Kidney epithelial cell (primary cell): ENCODE measurements at places on chromosomes 3 and 15. TPM values are rescaled to one million over a fixed set of nuclear protein-coding genes. Genes with fewer than 3 reads are reported as not detected.
A peak's percentile ranks its signal among the peaks of the same experiment; 100 is the strongest.

GRCh38 chr3:53065841-53066480, 20.1 kb upstream of the SFMBT1 start:
- no peak for DNase-seq

- no peak for DNase-seq
Observed at GRCh38 chr3:183629546-183630301, 5.7 kb upstream of the KLHL24 start.

- DNase-seq: no peak
Observed at GRCh38 chr3:42655331-42655888, 1.9 kb downstream of the ZBTB47 start.

GRCh38 chr3:19881036-19881435, 53.0 kb downstream of the EFHB start:
- DNase-seq: no peak

DNA sequence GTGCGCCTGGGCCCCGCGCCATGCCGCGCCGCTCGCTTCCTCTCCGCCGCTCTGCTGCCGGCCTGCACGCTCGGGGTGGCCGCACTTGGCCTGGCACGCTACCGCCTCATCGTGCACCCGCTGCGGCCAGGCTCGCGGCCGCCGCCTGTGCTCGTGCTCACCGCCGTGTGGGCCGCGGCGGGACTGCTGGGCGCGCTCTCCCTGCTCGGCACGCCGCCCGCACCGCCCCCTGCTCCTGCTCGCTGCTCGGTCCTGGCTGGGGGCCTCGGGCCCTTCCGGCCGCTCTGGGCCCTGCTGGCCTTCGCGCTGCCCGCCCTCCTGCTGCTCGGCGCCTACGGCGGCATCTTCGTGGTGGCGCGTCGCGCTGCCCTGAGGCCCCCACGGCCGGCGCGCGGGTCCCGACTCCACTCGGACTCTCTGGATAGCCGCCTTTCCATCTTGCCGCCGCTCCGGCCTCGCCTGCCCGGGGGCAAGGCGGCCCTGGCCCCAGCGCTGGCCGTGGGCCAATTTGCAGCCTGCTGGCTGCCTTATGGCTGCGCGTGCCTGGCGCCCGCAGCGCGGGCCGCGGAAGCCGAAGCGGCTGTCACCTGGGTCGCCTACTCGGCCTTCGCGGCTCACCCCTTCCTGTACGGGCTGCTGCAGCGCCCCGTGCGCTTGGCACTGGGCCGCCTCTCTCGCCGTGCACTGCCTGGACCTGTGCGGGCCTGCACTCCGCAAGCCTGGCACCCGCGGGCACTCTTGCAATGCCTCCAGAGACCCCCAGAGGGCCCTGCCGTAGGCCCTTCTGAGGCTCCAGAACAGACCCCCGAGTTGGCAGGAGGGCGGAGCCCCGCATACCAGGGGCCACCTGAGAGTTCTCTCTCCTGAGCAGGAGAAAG, 951 bp downstream of the GPR62 start:
- DNase-seq: no peak

GRCh38 chr15:40944510-40945296, 8.6 kb upstream of the CHAC1 start:
- no peak for DNase-seq

DNA sequence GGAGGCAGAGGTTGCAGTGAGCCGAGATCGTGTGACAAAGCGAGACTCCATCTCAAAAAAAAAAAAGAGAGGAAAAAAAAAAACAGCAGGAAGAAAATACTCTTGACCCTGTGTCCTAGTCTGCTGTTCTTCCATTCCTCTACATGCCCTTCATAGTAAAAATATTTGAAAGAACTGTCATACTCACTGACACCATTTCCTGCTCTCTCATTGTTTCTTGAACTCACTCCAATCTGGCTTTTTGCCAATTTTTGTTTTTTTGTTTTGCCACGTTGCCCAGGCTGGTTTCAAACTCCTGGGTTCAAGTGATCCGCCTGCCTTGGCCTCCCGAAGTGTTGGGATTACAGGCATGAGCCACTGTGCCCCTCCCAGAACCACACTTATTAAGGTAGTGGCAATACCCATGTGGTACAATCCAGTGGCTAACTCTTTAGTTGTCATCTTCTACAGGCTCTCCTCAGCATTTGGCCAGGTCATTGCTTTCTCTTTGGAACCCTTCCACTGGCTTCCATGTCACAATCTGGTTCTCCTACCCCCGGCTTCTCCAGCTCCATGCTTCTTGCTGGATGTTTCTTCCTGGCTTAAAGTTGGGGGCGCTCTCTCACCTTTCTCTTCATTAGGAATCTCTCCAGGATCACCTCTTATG, 238.2 kb upstream of the C2CD4B start:
- DNase-seq: peak; percentile 10

DNA sequence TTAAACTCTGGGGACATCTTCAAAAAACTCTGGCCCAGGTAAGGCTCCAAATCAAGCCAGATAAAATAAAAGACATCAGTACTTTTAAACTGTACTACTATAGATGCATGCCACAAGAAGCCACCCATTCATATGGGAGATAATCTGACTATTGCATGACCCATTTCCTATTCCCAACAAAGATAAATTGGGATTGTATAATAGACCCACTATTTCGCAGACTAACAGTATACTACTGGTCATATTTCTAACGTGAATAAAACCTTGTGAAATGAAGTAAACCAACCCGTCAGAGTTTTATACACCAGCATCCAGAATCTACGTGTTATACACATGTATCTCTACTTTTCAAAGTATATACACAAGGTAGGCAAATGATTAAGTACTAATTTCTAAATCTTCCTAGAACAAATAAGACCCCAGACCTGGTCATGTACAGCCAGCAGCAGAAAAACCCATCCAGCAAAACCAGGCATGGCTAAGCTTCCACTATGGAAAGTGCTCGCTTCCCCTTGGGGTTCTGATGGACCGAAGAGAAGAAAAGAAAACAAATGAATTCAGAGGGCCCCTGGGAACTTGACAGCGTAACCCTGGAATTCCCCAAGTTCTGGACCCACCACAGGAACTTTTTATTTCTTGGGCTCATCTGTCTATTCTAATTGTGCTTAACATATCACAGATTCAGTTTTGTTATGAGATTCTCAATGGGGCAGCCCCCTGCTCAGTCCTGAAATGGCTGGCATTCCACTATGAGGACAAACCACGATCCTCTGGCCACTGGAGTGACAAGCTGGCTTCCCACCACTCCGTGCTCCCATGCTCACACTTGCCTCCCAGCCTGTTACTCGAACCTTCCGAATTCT, 69.1 kb downstream of the MB21D2 start:
- no peak for DNase-seq

- DNase-seq: no peak
Observed at GRCh38 chr3:183392186-183393034, 36.0 kb downstream of the MCF2L2 start.

- DNase-seq: no peak
Observed at GRCh38 chr3:84277562-84278224, 681.1 kb upstream of the CADM2 start.

GRCh38 chr15:90419206-90419605, 31.2 kb downstream of the IQGAP1 start:
- no peak for DNase-seq

GRCh38 chr3:36362973-36363372, 17.3 kb upstream of the STAC start:
- peak; percentile 79 for DNase-seq

- DNase-seq: no peak
Observed at GRCh38 chr15:69513986-69514385, 61.4 kb downstream of the RPLP1 start.

- DNase-seq: no peak
Observed at GRCh38 chr15:24899367-24899766, 55.4 kb upstream of the SNRPN start.

DNA sequence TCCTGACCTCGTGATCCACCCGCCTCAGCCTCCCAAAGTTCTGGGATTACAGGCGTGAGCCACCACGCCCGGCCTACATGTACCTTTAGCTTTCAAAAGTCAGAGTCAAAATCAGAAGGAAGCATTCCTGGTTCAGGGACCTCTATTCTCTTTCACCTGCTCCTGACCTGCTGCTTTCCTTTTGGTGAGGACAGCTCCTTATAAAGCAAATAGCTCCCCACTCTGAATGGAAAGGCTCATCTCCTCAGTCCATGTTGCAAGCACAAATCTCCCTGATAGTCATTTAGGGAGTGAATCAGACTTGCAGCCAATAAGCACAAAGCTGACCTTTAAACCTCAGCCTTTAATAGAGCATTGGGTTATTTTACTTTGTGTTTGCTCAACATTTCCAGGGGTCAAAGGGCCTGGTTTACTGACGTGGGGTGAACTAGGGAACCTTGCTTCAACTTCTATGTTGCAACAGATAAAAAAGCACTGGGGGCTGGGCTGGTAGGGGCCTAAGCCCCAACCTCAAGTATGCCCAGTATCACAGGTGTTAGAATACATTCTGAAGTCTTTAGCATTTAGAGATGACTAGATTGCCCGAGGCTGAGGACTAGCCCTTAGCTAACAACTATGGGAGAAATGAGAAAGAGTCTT, 43.1 kb downstream of the THRB start:
- no peak for DNase-seq

- DNase-seq: no peak
Observed at GRCh38 chr3:58833491-58833890, 166.9 kb upstream of the FAM3D start.

GRCh38 chr3:13201851-13202250, 128.6 kb upstream of the IQSEC1 start:
- DNase-seq: no peak

GRCh38 chr15:25664761-25665160, 198.4 kb downstream of the ATP10A start:
- no peak for DNase-seq

DNA sequence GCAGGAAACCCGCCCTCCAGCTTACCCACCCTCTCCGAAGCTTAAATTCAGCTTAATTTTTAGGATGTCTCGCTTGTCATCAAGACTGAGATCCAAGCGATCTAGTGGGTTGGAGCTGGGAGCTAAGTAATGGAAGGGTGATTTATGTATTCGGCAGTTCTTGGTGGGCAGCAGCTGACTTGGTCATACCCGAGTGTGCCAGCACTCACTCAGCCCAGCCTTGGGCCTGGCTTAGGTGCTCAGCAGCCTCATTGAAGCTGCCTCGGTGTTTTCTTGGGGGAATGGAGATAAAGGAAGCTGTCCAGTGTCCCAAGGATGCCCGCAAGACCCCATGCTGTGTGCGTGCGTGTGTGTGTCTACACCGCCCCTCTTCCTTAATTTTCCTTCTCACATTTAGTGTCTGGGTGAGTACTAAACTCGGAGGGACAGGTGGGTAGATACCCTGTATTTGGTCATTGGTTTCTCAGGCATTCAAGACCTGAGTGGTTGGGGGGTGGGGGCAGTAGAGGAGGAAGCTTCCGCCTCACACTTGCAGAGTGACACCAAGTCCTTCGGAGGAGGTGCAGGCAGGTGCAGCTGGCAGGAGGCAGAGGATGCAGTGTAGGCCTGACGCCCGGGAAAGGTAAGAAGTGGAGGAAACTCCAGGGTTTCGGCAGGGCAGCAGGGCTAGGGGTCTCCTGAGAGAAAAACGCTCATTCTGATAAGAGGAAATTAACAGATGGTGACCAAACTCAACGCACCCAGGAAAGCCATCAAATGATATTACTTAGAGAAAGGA, 92.8 kb downstream of the PCSK6 start:
- DNase-seq: no peak

DNA sequence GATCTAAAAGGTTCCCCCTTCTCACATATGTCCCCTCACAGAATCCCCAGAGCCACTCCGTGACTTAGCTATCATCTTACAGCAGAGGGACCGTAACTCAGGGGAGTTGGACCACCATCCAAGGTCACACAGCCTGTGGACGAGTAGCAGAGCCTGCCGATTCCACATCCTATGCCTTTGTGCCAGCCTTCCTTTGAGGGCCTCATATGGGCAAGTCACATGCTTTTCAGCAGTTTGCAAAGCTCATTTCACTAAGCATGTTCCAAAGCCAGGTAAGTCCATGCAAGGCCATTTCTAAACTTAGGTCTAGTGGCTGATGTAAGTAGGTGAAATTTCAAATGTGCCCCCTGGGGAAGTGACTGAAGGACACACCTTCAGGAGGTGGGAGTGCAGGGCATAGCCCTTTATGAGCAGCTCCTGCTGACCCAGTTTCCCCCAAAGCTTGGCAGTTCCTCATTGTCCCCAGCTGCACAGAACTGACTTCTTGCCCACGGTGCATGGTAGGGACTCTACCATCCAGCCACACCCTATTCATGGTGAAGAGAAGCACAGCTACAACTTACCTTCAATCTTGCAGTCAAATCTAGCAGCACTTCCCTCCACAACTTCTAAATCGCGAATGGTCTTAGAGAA, 33.3 kb upstream of the HACD2 start:
- no peak for DNase-seq

GRCh38 chr3:159632128-159632527, 356.5 kb upstream of the IL12A start:
- no peak for DNase-seq

GRCh38 chr3:183295211-183295610, 42.2 kb downstream of the B3GNT5 start:
- no peak for DNase-seq

- DNase-seq: no peak
Observed at GRCh38 chr3:43294975-43295374, 8.6 kb downstream of the SNRK start.

GRCh38 chr3:4906107-4906621, 73.1 kb upstream of the BHLHE40 start:
- peak; percentile 84 for DNase-seq

GRCh38 chr3:67898916-67899315, 244.5 kb upstream of the SUCLG2 start:
- no peak for DNase-seq

DNA sequence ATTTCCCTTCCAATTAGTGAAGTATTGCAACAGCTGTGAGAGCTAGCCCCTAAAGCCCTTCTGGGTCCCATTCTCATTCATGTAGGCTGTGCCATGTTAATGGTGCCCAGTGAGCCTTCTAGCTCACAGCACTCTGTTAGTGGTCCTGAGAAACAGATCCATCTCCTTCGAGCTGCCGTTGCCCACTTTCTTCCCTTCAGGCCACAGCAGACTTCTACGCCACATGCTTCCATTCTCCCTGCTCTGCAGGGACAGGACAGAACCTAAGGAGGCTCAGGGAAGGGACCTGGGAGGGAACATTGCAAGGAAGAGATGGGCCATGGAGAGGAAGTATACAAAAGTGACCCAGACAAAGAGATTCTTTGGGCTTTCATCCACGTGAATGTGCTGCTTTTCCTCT, 11.7 kb upstream of the STARD5 start:
- no peak for DNase-seq

DNA sequence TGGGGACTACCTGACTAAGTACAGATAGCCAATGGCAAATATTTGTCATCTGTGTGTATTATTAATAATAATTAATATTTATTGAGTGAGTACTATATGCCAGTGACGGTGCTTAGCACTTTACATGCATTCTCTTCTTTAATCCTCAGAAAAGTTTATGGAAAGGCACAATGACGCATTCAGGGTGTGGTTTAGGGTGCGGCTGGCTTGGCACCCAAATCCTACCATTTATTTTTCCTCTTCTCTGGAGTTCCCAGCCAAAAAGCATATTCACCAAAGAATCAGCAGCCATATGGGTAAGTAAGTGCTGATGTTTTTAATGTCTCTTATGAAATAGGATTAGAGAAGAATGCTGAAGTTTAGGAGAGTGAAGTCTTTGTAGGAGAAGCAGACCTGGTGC, 140.4 kb upstream of the TP63 start:
- no peak for DNase-seq

ARHGAP11A gene
- total RNA-seq: 7.5 and 7.7 TPM in 2 replicates

WHAMM gene
- total RNA-seq: 5.4 and 6.6 TPM in 2 replicates

GOLGA6B gene
- total RNA-seq: not detected in 2 replicates

CRABP1 gene
- not detected in 2 replicates for total RNA-seq

C3orf22 gene
- not detected in 2 replicates for total RNA-seq

ARL14 gene
- total RNA-seq: 0.08 and 0.21 TPM in 2 replicates

PATL2 gene
- total RNA-seq: 0.33 TPM in 1 of 2 replicates, not detected in the other

IQGAP1 gene
- 197 and 205 TPM in 2 replicates for total RNA-seq

LRRIQ4 gene
- total RNA-seq: 0.04 and 0.41 TPM in 2 replicates

MOBP gene
- total RNA-seq: 0.08 and 0.75 TPM in 2 replicates

DUOXA2 gene
- total RNA-seq: not detected in 2 replicates

SLITRK3 gene
- not detected in 2 replicates for total RNA-seq
